ENCODE measurements at places on chromosomes 3 and 15. TPM values are rescaled to one million over a fixed set of nuclear protein-coding genes. Genes with fewer than 3 reads are reported as not detected.

GRCh38 chr3:99713440-99713839 is 75.0 kb downstream of the COL8A1 start:
- no peak for DNase-seq

TOPBP1 gene
- total RNA-seq, result 61.5 TPM

DNA sequence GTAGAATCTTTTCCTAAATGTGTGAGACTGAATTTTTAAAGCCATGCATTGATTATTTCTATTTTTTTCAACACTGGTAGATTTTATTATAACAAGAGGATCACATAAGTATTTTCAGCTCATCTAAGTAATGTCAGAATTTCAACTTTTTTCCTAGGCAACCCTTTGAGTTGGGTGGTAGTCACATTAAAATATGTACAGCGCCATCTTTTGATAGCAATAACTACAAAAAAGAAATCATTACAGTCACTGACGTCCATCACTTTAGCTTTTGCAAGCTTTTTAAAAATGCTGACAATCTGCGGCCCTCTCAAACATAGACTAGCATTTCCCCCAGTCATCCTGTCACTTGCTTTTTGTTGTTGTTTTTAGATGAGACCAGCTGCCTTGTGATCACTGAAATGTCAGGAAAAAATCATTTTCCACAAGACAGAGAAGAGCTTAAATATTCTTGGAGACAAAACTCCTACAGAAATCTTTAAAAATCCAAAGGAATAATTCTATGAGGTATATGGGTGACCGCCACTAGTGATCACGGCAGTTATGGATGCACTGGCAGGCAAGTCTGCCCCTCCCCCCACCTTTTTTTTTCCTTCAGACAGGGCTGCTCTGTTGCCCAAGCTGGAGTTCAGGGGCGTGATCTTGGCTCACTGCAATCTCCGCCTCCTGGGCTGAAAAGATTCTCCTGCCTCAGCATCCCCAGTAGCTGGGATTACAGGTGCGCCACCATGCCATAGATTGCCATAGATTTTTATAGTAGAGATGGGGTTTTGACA is 384.0 kb upstream of the KCNMB2 start:
- DNase-seq, result no peak

TMEM45A gene
- 78.8 TPM for total RNA-seq

PLA2G4E gene
- total RNA-seq, result not detected

DNA sequence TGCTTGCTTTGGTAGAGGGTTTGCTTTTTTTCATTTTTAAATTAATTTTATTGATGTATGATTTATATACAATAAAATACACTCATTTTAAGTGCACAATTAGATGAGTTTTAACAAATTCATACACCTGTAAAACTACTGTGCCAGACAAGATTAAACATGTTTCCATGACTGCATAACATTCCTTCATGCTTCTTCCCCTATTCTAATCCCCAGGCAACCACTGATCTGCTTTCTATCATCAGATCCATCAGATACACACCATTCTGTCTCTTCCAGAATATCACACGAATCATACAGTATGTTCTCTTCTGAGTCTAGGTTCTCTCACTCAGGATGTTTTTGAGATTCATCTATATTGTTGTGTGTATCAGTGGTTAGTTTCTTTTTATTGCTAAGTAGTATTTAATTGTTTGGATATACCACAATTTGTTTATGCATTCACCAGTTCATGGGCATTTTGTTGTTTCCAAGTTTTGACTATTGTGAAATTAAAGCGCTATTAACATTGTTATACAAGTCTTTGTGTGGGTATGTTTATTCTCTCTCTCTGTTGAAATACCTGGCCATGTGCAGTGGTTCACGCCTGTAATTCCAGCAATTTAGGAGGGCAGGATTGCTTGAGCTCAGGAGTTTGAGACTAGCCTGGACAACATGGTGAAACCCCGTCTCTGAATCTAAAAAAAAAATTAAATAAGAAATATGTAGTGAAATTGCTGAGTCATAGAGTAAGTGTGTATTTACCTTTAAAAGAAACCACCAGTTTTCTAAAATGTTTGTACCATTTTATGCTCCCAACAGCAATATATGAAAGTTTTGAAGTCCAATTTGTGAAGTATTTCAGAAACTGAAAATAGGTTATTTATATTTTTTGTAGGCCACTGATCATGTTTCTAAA is 7.0 kb upstream of the TFG start:
- DNase-seq, result no peak

All from urinary bladder (tissue), 4 donors.